ENCODE measurements at places on chromosomes 2 and 18.

GRCh38 chr2:172038121-172038520 is 38.4 kb downstream of the METAP1D start:
- DNase-seq, result no peak

DNA sequence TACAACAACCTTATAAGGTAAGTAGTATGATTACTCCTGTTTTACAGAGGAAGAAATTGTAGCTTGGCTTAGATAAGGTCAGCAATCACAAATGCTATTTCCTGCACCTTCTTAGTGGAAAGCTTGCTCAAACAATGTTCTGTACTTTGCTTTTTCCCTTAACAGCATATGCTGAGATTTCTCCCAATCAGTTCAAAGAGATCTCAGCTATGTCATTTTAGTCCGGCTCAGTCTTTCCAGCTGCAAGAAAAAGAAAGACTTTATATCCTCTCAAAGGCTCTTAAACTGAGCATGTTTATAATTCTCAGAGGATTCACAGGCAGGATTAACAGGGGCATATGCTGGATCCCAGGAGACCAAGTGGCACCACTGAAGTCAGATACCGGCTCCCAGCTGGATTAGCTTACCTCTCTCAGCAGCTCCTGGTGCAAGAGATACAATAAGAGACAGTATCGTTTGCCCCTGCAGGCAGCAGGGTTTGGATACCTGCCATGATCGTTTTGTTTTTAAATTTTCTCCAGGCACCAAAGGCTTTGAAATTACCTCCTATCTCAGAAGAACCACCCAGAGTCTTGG is 29.5 kb downstream of the KIAA2012 start:
- peak; percentile 50 for DNase-seq

- DNase-seq, result peak; percentile 82
Observed at GRCh38 chr2:144519934-144520731, at the start of gene ZEB2. TSS of gene ZEB2 (minus strand) at chr2:144520119. CDS start at chr2:144517350, 2,769 bp downstream.

DNA sequence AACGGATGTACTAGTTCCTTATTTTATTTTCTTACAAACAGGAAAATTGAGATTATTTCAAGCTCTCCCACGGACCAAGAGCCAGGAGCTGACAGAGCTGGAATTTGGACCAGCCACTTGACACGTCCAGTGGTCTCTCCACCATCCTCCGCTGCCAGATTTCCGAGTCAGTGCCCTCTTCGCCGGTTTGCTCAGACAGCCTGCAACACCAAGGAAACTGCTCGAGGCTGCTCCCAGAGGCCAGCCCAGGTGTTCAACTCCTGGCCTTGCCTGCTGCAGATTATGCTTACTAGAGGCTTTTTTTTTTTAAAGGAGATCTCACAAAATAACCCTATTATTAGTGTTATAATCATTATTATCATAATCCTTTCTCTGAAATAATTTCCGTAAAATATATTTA is 779.8 kb downstream of the RNF144A start:
- DNase-seq, result no peak

DNA sequence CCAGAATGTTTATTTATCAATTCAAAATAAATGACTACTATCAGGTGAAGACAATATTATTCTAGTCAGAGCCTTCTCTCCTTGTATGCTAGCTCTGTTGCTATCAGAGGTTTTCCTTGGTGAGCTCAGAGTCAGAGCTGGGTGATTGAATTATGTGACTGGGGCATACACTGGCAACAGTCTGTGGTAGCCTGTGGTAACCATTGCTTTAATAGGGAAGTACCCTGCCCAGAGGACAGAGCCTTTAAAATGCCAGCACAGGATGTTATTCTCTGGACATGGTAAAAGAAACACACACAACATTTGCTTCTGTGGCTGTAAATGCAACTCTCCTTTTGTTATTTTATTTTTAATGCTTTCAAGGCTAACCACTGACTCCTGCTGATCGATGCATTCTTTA is 124.7 kb downstream of the PPP1R1C start:
- no peak for DNase-seq

DNA sequence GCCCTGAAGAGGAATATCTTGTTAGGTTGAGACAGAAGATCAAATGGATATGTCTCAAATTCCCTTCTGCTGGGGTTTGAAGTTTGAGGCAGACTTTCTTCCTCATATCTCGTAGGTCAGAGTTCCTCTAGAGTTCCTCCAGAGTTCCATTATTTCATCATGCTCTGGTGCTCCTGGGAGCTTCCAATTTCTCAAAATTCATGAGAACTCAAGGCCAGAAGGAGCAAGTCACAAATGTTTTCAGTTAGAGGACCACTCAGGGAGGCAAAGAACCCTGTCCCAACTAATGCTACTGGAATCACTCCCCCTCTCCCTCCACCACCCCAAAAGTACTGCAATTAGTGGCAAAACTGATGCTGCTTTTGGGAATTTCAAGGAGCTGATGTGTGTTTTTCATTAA is 115.7 kb upstream of the RBMS1 start:
- DNase-seq, result no peak
